ENCODE measurements at places on chromosomes 2 and 18.

DNA sequence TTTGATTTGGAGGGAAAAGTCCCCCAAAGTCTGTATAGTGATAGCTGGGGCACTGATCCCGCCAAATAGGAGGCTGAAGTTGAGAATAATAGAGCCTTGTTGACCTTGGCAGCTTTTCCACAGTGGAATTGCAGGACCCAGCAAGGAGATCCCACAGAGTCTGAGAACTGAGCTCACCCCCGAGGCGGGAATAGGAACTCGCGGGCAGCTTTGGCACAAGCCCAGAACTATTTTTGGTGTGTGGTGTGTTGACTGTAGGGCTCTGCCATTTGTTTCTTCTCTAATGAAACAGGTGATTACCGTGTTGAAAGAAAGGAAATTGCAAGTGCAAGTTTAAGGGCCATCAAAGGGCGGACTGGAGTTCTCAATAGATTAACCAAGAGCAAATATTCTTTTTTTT lies 34.0 kb downstream of the SH3RF3 start:
- DNase-seq = no peak

- DNase-seq = no peak
These were observed 111.0 kb downstream of the BCL2L11 start for GRCh38 chr2:111231532-111232252.

GRCh38 chr2:233844836-233845235 lies 9.5 kb downstream of the HJURP start:
- no peak for DNase-seq

- DNase-seq = no peak
These were observed 364.3 kb upstream of the SPHKAP start for GRCh38 chr2:228545748-228546145.

GRCh38 chr2:146912536-146912935 lies 932.3 kb upstream of the ACVR2A start:
- no peak for DNase-seq

DNA sequence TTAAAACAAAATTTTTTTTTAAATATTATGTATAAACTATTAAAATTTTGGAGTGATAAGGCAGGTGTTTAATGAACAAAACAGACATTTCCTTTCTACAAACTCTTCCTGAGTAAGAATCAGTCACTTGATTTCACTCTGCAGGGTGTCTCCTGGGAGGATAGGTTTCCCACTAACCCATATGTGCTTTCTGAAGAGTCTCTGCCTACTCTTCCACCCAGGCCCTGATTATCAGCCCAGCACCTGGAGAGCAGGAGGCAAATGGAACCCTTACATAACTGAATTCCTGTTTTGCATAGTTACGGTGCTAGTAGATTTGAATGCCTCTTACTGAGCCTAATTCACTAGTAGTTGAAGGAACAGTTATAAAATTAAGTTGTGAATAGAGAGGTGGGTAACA lies 1718.6 kb downstream of the SUCLG1 start:
- no peak for DNase-seq
